Skin of body (tissue), 3 donors: ENCODE measurements at places on chromosomes 1 and 21.

GRCh38 chr1:204623894-204624361 lies 61.6 kb downstream of the LRRN2 start:
- no peak for DNase-seq

- peak; percentile 20 for DNase-seq
Measured at GRCh38 chr1:93680420-93681100, 1.1 kb downstream of the BCAR3 start.

- DNase-seq: peak; percentile 45
Measured at GRCh38 chr1:33606272-33606671, 133.8 kb downstream of the ZSCAN20 start.

DNA sequence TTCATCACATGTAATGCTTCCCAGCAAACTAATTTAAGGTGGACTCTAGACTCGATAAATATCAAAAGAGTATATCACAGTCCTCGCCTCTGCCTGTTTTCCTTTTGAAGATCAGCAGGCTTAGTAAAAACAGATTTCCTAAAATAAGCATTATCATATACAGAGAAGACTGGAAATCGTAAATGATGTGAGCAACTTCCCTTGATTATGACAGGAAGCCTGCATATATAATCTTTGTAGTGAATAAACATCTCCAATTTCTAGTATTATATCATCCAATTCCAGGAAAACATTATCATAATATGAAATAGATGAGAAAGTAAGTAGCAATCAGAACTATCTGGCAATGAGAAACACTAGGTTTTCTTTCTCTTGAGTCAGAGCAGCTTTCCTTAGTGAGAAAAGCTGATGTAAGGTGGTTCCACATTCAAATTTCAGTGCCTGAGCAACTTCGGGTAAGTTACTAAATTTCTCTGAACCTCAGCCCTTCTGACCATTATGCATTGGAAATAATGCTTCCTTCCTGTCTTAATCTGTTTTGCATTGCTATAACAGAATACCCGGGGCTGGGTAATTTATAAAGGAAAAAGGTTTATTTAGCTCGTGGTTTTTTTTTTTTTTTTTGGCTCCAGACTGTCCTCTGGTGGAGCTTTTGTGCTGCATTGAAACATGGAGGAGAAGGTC lies 12.6 kb upstream of the POU2F1 start:
- no peak for DNase-seq

- no peak for DNase-seq
Measured at GRCh38 chr1:177631770-177632169, 338.1 kb downstream of the SEC16B start.

- DNase-seq: peak; percentile 98
Measured at GRCh38 chr1:203278082-203278884, 27.0 kb upstream of the BTG2 start.

DNA sequence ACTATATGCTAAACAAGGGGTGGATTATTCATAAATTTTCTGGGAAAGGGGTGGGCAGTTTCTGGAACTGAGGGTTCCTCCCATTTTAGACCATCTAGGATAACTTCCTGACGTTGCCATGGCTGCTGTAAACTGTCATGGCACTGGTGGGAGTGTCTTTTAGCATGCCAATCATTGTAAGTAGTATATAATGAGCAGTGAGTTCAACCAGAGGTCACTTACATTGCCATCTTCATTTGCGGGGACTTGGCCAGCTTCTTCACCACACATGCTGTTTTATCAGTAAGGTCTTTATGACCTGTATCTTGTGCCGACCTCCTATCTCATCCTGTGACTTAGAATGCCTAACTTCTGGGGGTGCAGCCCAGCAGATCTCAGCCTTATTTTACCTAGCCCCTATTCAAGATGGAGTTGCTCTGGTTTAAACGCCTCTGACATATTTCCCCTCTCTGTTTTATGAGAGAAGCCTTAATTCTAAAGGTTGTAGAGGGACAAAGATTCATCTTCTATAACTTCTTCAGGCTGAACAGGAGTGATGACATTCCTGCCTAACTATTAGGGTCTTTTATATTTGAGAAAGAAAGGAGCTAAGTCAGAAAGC lies 60.4 kb downstream of the DIP2A start:
- no peak for DNase-seq

DNA sequence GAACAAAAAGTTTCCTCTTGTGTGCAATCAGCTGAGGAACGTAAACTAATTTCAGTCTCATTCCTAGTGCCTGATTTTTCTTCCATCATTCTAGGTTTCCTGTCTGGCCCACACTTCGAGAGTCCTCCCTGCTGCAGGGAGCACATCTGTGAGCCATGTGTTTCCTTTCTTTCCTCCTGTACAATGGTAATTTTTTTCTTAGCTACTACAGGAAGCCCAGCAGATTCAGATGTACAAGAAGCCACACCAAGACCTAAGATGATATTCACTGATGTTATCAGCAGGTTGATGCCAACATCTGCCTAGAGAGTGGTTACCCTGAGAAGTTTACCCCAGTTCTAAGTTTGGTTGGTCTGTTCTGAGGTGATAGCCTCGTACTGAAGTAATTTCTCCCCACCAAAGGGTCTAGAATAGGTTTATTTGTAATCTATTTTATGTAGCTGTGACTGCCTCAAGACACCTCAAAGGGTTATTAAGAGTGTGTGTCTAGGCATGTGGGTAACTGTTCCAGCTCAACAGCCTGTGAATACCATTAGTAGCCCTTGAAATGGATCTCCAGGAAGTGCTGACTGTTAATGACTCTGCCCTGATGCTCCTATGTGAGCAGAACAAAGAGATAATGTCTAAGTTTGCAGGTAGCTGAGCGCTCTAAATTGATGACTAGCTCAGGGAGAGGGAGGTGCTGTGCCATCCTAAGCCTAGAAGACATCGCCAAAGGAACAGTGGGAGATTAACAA lies 31.7 kb upstream of the CLDN14 start:
- peak; percentile 74 for DNase-seq
